Osteocyte (in vitro differentiated cells): ENCODE measurements at places on chromosomes 16 and 17. TPM values are rescaled to one million over a fixed set of nuclear protein-coding genes. Genes with fewer than 3 reads are reported as not detected.
A peak's percentile ranks its signal among the peaks of the same experiment; 100 is the strongest.

- peaks cover 24% of the 10 kb centered on the region for H3K4me1 ChIP-seq
- no peak overlapping the region for H3K27ac ChIP-seq
- H3K27me3 ChIP-seq = no peaks in the 10 kb centered on the region
- peaks cover 4% of the 10 kb centered on the region for H3K36me3 ChIP-seq
Observed at GRCh38 chr17:35733366-35733765, 1.9 kb downstream of the RASL10B start.

DNA sequence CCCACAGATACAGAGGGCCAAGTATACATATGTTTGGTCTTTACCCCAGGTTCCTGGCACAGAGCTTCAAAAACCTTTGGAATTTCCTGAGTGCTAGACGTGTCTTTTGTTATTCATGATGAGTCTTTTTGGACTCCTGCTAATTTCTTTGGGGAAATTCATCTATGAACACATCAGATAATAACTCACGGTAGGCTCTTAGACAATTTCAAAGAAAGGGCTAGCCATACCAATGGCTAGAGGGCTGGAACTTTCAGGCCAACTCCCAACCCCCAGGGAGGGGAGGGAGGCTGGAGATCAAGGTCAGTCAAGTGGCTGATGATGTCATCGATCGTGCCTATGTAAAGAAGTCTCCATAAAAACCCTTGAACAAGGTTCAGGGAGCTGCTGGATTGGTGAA, 101.9 kb downstream of the STX8 start:
- no peak overlapping the region for H3K27ac ChIP-seq
- no peaks in the 10 kb centered on the region for H3K27me3 ChIP-seq
- no peak overlapping the region for H3K4me3 ChIP-seq
- no peaks in the 10 kb centered on the region for H3K36me3 ChIP-seq

DNA sequence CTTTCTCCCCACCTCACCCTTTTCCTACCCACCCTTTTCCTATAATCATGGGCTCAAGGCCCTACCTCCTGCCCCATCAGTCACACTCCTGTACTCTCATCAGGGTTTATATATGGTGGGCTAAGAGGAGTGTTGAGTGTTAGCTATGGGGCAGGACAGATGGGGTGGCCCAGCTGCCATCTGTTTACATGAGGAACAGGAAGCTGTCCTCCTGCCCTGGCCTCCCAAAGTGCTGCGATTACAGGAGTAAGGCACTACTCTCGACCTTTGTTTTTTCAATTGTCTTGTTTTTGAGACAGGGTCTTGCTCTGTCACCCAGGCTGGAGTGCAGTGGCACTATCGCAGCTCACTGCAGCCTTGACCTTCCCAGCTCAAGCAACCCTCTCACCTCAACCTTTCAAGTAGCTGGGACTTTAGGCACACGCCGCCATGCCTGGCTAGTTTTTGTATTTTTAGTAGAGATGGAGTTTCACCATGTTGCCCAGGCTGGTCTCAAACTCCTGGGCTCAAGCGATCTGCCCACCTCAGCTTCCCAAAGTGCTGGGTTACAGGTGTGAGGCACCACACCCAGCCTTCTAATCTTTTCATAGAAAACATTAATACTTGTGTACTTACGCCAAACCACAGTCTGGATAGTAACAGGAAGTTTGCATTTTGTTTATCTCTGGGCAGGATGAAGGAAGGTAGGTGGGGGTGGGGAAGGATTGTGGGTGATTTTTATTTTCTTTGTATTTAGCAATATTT, 1.6 kb downstream of the TRADD start:
- H3K36me3 ChIP-seq = peaks cover 2% of the 10 kb centered on the region
- H3K4me3 ChIP-seq = peak overlapping the region; percentile 85
- DNase-seq = no peak
- peaks cover 30% of the 10 kb centered on the region for H3K4me1 ChIP-seq

GRCh38 chr17:3683054-3683511, 12.9 kb downstream of the P2RX5 start:
- H3K4me3 ChIP-seq = no peak overlapping the region
- no peak overlapping the region for H3K27ac ChIP-seq

DNA sequence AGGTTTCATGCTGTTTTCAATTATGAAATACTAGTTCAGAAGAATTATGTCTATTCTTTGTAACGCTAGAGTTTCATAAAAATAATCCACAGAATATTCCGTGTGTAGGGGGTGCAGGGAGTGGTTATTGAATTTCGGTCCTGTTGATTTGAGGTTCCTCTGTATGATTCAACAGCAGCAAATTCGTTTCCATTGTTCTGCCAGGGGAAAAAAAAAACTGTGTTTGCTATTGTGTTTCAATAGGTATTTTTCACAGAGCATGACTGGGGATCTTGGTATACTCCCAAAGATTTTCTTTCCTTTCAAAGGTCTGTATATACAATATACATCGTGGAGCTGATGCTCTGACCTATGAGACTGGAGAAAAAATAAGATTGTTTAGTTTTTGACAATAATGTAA, 15.8 kb downstream of the SHISA9 start:
- H3K36me3 ChIP-seq = no peaks in the 10 kb centered on the region
- DNase-seq = no peak
- H3K4me1 ChIP-seq = no peaks in the 10 kb centered on the region
- no peak overlapping the region for H3K4me3 ChIP-seq
- no peaks in the 10 kb centered on the region for H3K27me3 ChIP-seq
- no peak overlapping the region for H3K27ac ChIP-seq

GRCh38 chr16:66604376-66605176, at the start of gene CMTM3:
CMTM3 (plus strand) TSS chr16:66604704; CDS start chr16:66604806, 102 bp downstream.
- no peaks in the 10 kb centered on the region for H3K27me3 ChIP-seq
- peaks cover 1% of the 10 kb centered on the region for H3K36me3 ChIP-seq
- peak; percentile 94 for DNase-seq
- H3K4me1 ChIP-seq = peaks cover 38% of the 10 kb centered on the region
- peak within 1 kb of the TSS; percentile 93 for H3K4me3 ChIP-seq

- peaks cover 18% of the 10 kb centered on the region for H3K4me1 ChIP-seq
- DNase-seq = no peak
Observed at GRCh38 chr16:56734429-56734828, 4.5 kb downstream of the NUP93 start.

DNA sequence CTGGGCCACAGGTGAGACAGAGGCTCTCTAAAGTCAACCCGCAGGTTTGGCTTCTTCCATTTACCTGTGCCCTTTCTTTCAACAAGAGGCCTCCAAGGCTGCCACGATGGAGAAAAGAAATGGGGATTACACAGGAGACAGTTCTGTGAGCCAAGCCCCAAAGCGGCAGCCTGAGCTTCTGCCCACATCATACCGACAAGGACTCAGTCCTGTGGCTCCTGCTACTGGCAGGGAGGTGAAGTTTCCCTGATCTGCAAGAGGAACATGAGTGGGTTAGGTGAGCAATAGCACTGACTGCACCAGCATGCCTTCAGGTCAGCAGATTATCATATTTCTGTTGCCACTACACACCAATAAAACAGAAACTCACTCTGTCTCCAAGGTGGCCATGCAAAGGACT, 800.0 kb downstream of the KCNJ18 start:
- H3K27ac ChIP-seq = no peak overlapping the region
- no peaks in the 10 kb centered on the region for H3K4me1 ChIP-seq
- H3K27me3 ChIP-seq = no peaks in the 10 kb centered on the region
- no peak for DNase-seq
- no peak overlapping the region for H3K4me3 ChIP-seq
- H3K36me3 ChIP-seq = no peaks in the 10 kb centered on the region

GRCh38 chr17:81121841-81122733, 43.2 kb upstream of the PVALEF start:
- H3K27me3 ChIP-seq = no peaks in the 10 kb centered on the region
- no peak overlapping the region for H3K4me3 ChIP-seq
- DNase-seq = no peak
- no peaks in the 10 kb centered on the region for H3K36me3 ChIP-seq
- no peaks in the 10 kb centered on the region for H3K4me1 ChIP-seq

- H3K27me3 ChIP-seq = peaks cover 6% of the 10 kb centered on the region
- DNase-seq = no peak
- H3K4me1 ChIP-seq = no peaks in the 10 kb centered on the region
- H3K36me3 ChIP-seq = no peaks in the 10 kb centered on the region
- H3K4me3 ChIP-seq = no peak overlapping the region
Observed at GRCh38 chr17:59462385-59462784, 103.0 kb upstream of the DHX40 start.

GRCh38 chr16:28110479-28110878, 47.0 kb upstream of the GSG1L start:
- no peak overlapping the region for H3K4me3 ChIP-seq
- H3K4me1 ChIP-seq = peaks cover 1% of the 10 kb centered on the region
- H3K27ac ChIP-seq = no peak overlapping the region
- H3K27me3 ChIP-seq = no peaks in the 10 kb centered on the region
- DNase-seq = no peak
- peaks cover 55% of the 10 kb centered on the region for H3K36me3 ChIP-seq

DNA sequence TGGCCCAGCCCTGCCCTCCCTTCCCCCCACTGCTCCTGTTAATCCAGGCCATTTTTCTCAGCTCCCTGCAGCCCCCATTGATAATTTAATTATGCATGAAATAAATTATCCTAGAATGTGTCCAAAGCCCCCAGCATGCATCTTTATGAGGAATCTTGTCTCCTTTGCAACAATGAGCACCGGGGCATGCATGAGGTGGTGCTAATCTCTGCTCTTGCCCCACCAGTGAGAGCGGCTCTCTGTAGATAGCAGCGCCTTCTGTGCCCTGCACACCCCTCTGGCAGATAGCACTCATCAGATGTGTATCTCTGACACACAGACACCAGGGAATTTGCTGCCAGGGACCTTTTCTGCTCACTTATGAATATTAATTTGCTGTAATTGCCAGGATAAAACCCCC, 140.2 kb upstream of the CDC42EP4 start:
- no peak overlapping the region for H3K4me3 ChIP-seq
- no peak for DNase-seq
- no peak overlapping the region for H3K27ac ChIP-seq
- H3K27me3 ChIP-seq = no peaks in the 10 kb centered on the region

DNA sequence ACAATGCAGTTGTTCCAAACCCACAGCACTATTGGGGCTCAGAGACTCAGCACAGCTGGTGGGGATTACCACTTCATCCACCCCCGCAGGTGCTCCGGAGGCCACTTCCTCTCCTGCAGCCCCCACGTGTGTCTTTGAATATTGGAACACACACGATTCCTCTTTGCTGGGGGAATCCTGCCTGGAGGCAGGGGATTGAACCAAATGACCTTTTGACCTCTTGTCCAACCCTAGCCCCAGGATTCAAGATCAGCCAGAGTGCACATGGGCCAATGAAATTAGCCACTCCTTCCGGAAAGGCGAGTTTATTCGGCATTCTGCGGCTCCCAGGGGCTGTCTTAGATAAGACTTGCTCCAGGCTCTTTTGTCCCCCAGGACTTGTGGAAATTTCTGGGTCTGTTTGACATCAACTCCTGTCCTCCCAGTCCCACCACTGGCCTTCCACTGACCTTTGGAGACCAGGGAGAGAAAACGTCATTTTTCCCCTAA, 350.2 kb downstream of the FOXL1 start:
- H3K27me3 ChIP-seq = no peaks in the 10 kb centered on the region
- no peak for DNase-seq
- H3K4me1 ChIP-seq = peaks cover 11% of the 10 kb centered on the region
- no peak overlapping the region for H3K4me3 ChIP-seq

DNA sequence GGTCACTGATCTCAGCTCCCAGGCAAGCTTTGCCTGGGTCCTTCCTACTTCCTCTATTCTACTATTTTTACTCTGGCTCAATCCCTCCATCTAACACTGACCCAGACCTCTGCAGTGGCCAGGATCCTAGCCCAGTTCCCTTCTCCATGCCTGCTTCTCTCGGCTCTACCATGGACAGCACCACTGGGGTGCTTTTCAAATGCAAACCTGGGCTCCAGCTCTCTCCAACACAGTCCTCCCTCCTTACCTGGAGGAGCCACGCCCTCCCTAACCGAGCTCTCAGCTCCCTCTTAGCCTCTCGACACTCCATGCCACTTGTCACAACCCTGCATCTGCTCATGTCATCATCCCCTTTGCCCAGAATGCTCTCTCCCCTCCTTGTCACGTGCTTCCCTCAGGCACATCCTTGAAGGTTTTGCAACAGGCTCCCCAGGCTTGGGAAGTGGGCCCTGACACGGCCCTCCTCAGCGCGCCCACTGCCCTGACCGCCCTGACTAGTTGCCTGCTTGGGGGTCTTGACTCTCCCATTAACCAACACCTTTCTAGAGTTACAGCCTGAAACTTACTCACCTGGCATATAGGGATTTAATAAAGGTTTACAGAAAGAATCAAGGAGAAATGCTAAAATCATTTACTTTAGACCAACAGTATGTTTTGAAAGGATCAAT, 41.6 kb downstream of the MARF1 start:
- no peaks in the 10 kb centered on the region for H3K4me1 ChIP-seq
- H3K36me3 ChIP-seq = peaks cover 75% of the 10 kb centered on the region
- H3K27ac ChIP-seq = no peak overlapping the region
- H3K27me3 ChIP-seq = no peaks in the 10 kb centered on the region
- DNase-seq = no peak

GRCh38 chr17:39674702-39675389, 6.6 kb downstream of the PNMT start:
- peaks cover 4% of the 10 kb centered on the region for H3K27me3 ChIP-seq
- peaks cover 46% of the 10 kb centered on the region for H3K4me1 ChIP-seq
- H3K4me3 ChIP-seq = no peak overlapping the region
- DNase-seq = no peak

DNA sequence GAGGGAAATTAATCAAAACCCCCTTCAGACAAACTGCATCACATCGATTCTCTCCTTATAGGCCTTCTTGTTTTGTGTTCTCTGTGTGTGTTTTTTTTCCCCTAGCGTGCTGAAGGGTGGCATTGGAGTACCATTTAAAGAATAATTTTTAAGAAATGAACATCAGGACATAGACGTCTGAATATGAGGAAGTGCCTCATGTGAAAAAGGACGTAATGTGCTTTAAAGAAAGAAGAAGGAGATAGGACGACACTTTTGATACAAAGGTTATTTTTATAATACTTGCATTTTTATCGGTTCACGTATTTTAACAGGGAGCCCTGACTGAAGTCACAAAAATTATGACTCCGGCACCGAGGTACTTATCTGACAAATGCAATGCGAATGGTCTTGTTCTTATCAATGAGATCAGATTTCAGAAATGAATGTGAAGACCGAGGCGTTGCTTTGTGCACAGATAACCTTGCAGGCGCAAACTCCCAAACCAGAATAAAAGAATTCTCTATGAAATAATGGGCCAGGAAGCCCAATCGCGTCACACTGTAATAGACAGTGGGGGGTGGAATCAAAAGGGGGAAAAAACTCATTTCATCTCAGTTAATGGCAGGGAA, 606.3 kb downstream of the MAF start:
- peaks cover 6% of the 10 kb centered on the region for H3K27me3 ChIP-seq
- no peak overlapping the region for H3K27ac ChIP-seq
- no peaks in the 10 kb centered on the region for H3K36me3 ChIP-seq
- no peak for DNase-seq

GRCh38 chr16:76970087-76970744, 220.8 kb upstream of the MON1B start:
- no peaks in the 10 kb centered on the region for H3K36me3 ChIP-seq
- no peak overlapping the region for H3K27ac ChIP-seq
- H3K27me3 ChIP-seq = no peaks in the 10 kb centered on the region
- H3K4me1 ChIP-seq = no peaks in the 10 kb centered on the region

The KRTAP1-5 gene
- not detected in 2 replicates for total RNA-seq

The TMED6 gene
- total RNA-seq = 0.40 and 0.94 TPM in 2 replicates

The C16orf96 gene
- 0.08 and 0.26 TPM in 2 replicates for total RNA-seq

The DBF4B gene
- total RNA-seq = 6.7 and 9.2 TPM in 2 replicates

The CACNG1 gene
- not detected in 2 replicates for total RNA-seq

The TBX6 gene
- total RNA-seq = 0.63 and 0.75 TPM in 2 replicates

The HNF1B gene
- total RNA-seq = 7.3 and 8.1 TPM in 2 replicates

The ITGA2B gene
- 0.81 and 0.86 TPM in 2 replicates for total RNA-seq
